ENCODE measurements at places on chromosomes 1 and 21. TPM values are rescaled to one million over a fixed set of nuclear protein-coding genes. Genes with fewer than 3 reads are reported as not detected.

Gene CA6
- not detected for total RNA-seq

Gene TMEM35B
- total RNA-seq, result 20.1 TPM

Gene PDE9A
- 13.4 TPM for total RNA-seq

Gene THEM4
- total RNA-seq, result 13.0 TPM

Gene CYYR1
- 15.5 TPM for total RNA-seq

Gene C1orf216
- 24.0 TPM for total RNA-seq

Gene SPOCD1
- total RNA-seq, result 0.44 TPM

Gene ELF3
- 0.59 TPM for total RNA-seq

All from spinal cord (tissue), 10 donors.